Activated T-helper 17 cell treated with anti-CD3 and anti-CD28 coated beads, Interleukin-2, amount 50 U/mL, for 72 hours (primary cell): ENCODE measurements at places on chromosomes 11 and 22. TPM values are rescaled to one million over a fixed set of nuclear protein-coding genes. Genes with fewer than 3 reads are reported as not detected.

DNA sequence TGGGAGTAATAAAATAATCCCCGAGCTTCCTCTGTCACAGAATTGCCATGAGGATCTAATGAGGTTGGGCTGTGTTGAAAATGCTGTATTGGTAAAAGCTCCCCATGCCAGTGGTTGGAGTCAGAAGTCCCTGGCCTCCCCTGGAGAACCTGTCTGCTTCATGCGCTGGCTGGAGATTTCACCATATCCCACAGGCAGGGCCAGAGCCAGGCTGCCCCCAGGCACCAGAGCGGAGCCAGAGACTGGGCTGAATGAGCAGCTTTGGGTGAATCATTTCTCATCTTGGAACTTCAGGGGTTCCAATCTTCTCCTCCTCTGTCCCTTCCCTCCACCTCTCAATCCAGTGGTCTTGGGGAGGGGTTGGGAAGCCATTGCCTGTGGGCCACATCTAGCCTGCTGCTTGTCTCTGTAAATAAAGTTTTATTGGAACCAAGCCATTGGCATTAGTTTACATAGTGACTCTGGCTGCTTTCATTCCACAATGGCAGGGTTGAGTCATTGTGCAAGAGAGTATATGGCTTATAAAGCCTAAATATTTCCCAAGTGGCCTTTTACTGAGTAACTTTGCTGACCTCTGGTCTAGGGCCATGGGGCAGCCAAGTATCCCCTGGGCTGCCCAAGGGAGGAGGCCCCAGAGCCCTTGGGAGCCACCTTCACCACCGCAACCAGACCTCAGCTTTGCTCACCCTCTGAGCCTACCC, 35.2 kb downstream of the LRRC10B start:
- no peak for ATAC-seq

TRIM48 gene
- not detected for total RNA-seq

DNA sequence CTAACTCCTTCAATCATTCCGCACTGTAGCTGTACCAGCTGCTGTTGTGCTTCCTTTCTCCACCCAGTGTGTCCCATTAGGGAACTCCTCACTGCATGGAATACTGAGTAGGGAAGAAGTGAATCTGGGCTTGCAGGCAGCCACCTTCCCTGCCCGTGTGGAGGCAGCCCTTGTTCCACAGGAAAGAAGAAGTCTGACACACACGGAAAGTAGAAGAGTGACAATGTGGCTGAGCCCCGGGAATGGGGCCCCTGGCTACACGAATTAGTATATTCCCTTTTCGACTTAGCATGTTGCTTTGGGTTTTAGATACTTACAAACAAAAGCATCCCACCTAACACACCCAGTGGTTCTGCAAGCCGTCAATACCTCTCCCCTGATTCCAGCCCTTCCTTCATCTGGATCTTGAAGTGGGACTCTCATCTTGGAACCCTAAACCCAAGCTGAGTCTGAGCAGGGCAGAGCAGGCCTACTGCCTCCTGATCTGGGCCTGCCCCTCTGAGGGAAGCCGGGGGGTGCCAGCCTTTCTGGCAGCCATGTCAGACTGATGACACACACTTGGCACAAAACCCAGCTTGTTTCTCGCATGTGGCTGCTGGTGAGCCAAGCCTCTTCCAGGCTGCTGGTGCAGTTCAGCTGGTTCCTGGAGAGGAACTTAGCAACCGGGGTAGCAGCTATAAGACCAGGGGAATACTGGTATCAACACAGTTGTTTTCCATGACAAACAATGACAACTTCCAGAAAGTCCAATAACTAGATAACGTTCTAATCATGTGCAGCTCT, 71.6 kb downstream of the C11orf58 start:
- ATAC-seq = no peak

DNA sequence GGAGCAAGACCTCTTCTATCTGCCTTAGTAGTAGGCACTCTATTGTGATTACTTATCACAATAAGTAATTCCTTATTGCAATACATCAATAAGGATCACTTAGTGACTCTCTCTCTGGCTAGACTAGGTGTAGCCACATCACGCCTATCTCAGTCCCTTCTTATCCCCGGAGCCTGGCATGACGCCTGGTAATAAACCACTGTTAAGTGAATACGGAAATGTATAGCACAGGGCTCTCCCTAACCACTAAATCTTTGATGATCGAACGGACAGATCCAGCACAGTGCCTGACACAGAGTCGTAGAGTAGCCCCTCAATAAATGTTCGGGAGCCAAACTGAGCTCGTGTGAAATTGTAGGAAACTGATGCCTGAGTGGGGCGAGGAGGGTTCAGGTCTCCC, 143.3 kb downstream of the FBXO7 start:
- no peak for ATAC-seq

- no peak for ATAC-seq
Observed at GRCh38 chr11:30855383-30856006, 269.3 kb upstream of the MPPED2 start.

LRRC74B gene
- total RNA-seq = not detected

TYMP gene
- total RNA-seq = 73.0 TPM

DNA sequence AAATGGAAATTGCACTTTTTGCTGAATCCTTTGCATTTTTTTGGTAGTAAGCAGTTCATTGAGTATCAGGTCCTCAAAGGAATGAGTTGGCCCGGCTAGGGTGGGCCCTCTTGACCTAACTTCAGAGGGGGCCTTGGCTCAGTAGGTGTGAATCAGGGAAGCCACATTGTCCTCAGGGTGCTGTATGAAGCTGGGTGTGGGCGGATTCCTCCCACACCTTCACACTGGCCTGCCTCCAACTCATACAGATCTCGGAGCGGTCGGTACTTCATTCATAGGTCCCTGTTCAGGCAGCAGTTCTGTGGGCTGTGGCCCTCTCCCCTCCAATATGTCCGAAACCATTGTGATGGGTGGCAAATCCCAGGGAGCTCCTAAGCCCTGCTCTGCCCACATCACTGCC, 47.4 kb upstream of the OR4B1 start:
- no peak for ATAC-seq

- no peak for ATAC-seq
Observed at GRCh38 chr22:45857519-45857918, 119.4 kb downstream of the WNT7B start.

DNA sequence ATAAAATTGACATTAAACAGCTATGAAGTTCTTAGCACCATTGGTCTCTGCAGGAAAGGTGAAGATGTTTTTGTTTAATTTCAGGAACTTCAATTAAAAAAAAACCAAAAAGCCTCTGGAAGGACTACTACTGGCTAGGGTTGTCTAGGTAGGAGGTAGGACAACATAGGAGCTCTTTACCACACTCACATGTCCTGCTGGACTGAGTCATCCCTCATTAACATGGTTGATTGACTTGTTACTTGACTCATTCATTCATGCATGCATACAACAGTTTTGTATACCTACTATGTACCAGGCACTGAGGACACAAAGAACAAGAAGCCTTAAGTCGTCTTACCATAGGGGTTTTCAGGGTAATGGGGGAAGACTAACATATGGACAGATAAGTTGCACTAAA, 216.9 kb upstream of the ARHGAP20 start:
- ATAC-seq = no peak

CATSPERZ gene
- not detected for total RNA-seq

GRCh38 chr11:131483453-131483852, 113.0 kb downstream of the NTM start:
- no peak for ATAC-seq

ANO3 gene
- not detected for total RNA-seq

DNA sequence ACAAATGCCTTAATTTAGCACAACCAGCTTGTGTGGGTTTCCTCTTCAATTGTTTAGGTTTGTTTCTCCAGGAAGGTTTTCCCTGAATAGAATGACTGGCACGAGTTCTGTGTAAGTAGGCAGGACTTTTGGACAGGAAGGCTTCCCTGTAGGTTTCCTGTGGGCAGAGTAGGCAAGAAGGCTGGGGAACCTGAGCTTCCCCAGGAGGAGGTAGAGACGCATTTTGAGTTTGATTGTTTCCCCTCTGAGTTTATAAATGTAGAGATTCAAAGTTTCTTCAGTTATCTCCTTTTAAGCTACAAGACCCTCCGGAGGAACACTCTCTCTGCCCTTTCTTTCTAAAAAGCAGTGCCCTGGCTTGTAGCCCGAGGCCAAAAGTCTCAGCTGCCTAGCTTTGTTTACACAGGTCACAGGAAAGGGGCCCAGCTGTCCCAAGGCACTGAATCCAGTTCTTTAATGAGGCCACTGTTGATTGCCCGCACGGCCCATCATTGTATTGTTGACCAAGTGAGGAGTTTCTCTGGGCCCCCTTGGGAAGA, 66.6 kb upstream of the RDX start:
- no peak for ATAC-seq

GRCh38 chr22:39007177-39007576, 6.9 kb upstream of the APOBEC3C start:
- ATAC-seq = no peak

GLYAT gene
- 0.13 TPM for total RNA-seq

C11orf87 gene
- not detected for total RNA-seq

SLC22A25 gene
- total RNA-seq = not detected

OR5P2 gene
- total RNA-seq = not detected

APOL5 gene
- not detected for total RNA-seq

DNA sequence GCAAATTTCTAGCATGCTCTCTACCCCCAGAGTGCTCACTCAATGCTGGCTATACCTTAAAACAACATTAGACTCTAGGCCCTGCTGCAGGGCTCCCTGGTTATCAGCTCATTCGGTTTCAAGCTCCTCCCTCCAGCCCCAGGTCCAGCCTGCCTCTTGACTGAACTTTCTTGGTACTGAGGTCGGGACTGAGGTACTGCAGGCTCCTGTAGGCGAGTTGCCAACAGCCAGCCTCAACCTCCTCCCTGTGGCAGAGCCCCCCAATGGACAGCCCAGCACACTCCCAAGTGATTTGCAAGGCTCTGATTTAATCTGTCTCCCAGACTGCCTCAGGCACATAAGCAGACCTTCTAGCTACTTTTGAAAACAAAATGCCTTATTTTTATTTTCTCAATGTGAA, 73.6 kb upstream of the EIF3M start:
- ATAC-seq = no peak

OR5I1 gene
- not detected for total RNA-seq

RGL4 gene
- total RNA-seq = 4.1 TPM

OR8A1 gene
- not detected for total RNA-seq

DRD4 gene
- total RNA-seq = 0.48 TPM

GRCh38 chr11:8766043-8766987, 83.7 kb downstream of the RPL27A start:
- ATAC-seq = no peak

CSF2RB gene
- 4.8 TPM for total RNA-seq

DNA sequence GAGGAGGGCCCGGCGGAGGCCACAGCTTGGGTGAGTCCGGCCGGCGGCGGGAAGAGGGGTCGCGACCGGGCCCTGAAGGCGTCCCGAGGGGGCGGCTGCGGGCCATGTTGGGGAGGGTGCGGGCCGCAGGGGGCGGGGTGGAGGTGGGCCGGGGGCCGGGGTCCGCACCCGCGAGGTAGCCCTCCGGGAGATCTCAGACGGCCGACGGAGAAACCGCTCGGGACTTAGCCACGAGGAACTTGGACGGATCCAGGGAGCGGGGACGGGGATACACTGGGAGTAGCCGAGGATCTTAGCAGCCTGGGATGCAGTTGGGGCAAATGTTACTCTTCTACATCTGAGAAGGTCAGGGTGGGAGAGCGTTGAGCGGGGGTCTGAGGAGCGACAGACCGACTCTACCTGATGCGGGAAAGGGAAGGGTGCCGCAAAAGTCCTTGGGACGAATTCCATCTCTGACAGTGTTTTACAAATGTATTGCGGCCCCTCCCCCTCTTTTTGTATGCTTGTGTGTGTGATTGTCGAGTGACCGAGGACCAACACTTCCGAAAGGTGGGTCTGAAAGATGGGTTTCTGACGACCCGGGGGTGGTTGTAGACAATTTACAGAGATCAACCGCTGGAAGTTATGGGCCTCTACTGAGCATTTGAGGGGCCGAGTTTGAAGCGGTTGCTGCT, 658 bp downstream of the STIP1 start:
- ATAC-seq = no peak

MUC6 gene
- total RNA-seq = not detected

BIK gene
- 1.9 TPM for total RNA-seq

DNA sequence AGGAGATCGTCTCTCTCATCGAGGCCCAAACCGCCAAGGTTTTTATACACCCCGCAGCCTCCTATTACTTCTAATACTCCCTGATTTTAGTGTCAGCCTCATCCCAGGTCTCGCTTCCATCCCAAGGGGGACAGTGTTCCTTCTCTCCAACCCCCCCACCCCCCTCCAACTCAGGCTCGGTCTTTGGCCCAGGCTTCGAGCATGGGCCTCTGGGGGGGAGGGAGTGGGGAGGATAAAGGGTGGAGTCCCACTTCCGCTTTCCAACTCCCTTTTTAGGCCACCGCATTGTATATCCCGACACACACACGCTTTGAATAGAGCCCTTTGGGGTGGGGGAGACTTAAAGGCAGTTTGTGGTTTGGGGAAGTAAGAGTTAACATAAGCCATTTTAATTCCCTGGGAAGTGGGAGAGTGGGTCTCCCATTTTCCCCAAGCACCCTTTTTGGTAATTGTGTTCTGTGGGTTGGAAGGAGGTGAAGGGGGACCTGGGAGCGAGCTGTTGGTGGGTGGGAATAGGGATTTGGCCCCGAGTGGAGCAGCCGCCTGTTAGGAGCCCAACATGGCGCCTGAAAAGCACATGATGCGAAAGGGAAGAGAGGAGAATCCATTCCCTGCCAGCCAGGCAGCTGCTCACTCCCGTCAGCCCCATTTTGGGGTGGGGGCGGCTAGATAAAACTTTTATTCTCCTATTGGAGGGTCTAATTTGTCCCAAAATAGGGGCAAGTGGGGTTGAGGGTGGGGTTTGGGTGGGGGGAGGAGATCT, 844 bp downstream of the PCF11 start:
- no peak for ATAC-seq

CLTCL1 gene
- 0.86 TPM for total RNA-seq

SLN gene
- not detected for total RNA-seq

ABCC8 gene
- not detected for total RNA-seq

GRCh38 chr11:107043242-107044006, 25.1 kb upstream of the GUCY1A2 start:
- peak; percentile 64 for ATAC-seq

GRCh38 chr22:44906248-44906936, 103.4 kb downstream of the PHF21B start:
- no peak for ATAC-seq

BCR gene
- total RNA-seq = 50.3 TPM

GRCh38 chr11:12220305-12220704, 109.9 kb downstream of the MICAL2 start:
- ATAC-seq = no peak

DNA sequence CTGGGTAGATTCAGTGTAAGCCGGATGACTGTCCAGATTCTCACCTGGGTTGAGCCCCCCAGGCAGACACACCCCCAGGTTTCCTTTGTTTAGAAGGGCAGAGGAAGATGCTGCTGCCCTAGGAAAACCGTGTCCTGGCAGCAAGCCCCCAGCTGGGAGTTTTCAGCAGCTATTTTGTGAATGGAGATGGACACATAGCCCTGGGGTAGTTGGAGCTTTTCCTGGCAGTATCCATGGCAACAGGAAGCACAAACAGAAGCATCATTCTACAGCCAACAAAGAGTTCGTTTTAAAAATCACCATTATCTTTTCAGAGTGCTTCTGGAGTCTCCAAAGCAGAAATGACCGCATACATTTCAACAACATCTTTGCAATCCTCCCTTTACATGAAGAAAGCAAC, 245.5 kb downstream of the BRD1 start:
- no peak for ATAC-seq

- peak; percentile 18 for ATAC-seq
Observed at GRCh38 chr11:66619080-66619554, 2.7 kb downstream of the RBM14 start.
